ENCODE measurements at places on chromosomes 6 and 20.

- DNase-seq, result no peak
These were observed 132.7 kb upstream of the SLC22A16 start for GRCh38 chr6:110609101-110609500.

DNA sequence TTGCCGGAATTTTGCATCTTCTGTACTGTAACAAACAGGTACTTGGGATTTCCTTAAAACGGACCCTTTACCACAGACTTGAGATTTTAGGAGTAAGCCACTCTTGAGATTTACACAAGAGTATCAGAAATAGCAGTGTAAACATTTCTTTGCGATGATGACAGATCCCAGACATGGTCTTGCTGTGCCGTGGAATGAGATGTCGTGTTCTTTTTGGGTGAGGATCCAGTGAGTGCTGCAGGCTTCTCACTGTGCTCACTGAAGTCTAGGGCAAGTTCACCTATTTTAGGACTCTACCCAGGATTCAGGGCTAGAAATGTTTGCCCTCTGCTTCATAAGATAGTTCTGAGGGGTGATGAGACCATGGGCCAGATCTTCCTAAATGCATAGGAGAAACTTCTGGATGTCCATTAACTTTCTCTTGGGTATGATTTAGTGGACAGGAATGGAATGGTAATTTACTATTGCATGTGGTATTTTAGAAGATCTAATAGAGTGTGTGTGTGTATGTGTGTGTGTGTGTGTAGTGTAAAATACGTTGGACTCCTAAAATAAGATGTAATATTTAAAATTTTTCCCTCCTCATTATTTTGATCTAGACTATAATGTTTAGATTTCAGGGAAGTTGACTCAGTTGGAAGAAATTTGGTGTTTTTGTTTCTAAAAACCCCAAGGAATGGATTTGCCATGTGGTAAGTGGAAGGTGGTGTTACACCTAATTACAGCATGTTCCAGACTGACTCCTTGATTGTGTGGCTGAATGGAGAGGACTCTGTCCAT is 8.5 kb downstream of the LRRC1 start:
- no peak for DNase-seq

DNA sequence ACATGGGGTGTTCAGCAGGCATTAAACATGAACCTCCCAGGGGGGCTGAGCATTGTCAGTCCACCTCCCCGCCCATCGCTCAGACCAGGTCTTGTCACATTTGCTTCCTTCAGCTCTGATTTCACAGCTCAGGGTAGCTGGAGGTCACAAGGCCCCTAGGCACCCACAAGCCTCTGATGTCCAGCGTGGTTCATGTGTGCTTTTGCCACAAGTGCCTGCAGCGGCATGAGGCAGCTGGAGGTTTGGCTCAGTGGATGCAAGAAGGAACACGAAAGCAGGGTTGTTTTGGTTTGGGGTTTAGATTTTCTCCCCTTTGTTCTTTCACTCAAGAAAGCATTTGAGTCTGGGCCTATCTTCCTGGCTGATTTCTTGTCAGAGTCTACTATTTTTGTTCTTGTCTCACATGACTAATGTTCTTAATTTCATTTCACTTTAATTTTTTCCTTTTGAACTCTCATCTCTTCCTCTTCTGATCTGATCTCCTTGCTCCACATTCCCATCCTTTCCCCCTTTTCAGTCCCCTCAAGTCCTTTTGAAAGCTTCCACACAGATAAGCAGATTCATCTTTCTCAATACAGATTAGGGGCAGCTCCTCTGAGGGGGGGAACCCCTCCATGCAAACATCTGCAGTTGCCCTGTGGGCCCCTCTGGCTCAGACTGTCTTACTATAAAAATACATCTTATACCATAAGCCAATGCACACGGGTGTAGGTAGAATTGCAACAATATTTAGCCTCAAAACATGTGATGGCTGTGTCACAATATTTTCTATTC is 68.1 kb upstream of the CEP85L start:
- no peak for DNase-seq

- no peak for DNase-seq
These were observed 283.2 kb upstream of the HSF2 start for GRCh38 chr6:122116119-122116834.

- no peak for DNase-seq
These were observed 55.8 kb downstream of the CDH22 start for GRCh38 chr20:46252352-46253091.

DNA sequence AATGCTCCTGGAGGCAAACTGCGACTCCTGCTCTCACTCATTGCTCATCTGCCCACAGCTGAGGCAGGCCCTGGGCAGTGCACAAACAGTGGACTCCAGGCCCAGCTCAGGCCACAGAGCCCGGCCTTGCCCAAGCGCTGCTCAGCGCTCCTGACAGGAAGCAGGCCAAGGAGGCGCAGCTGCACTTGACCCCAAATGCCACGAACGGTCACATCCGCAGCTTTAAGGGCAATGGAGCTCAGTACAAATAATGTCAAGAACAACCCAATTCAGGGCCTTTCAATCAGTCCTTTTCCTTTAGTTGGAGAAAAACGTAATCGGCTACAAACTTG is 33.8 kb downstream of the RRBP1 start:
- DNase-seq, result no peak

GRCh38 chr20:40056171-40056570 is 632.9 kb downstream of the MAFB start:
- DNase-seq, result no peak

DNA sequence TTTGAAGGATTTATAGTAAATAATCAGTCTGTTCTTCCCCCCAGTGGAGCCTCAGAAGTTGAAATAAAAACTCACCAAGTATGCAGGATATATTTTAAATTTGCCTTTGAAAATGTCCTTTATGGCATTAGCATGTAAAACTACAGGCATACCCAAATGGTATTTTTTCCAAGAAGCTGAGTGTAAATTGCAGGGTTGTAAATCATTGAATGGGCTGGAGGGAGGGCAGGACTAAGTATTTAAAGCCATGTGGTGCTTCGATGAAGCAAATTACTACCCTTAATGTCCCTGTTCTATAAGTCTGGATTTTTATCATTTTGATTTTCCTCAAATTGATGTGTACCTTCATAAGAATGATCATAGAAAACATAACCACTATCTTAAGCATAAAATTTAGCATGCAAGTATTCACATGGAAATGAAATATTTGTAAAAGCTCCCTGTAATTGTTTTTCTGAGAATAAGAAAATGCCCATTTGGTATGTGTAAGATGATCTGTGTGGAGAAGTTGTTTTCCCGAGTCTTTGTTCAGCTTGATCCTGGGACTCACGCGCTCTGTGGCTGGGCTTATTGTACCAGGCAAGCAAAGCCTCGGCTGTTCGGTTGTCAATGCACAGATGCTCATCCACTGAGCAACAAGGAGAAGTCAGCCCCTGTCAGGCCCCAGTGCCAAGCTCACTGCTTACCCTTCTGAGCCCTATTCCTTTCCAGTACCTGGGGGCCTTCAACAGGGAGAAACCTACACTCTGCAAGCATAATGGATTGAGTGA is 66.7 kb downstream of the CD164 start:
- DNase-seq, result no peak

- no peak for DNase-seq
These were observed 128.2 kb downstream of the EDN3 start for GRCh38 chr20:59428441-59429205.

GRCh38 chr20:40354880-40355279 is 334.2 kb downstream of the MAFB start:
- DNase-seq, result no peak

DNA sequence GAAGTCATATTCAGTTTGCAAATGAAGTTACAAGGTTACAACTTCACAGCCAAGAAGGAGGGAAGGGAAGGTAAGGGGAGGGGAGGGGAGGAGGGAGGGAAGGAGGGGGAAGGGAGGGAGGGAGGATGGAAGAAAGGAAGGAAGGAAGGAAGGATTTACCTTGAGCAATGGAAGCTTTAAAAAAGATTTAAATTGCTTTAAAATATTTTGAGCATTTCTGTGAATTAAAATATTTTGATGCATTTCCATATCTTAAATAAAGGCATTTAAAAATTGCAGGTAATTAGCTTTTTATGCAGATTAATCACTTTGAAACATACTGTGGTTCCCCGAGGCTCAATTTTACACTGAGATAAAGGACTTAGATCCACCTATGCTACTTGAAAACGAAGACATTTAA is 618.0 kb downstream of the TFAP2A start:
- no peak for DNase-seq

DNA sequence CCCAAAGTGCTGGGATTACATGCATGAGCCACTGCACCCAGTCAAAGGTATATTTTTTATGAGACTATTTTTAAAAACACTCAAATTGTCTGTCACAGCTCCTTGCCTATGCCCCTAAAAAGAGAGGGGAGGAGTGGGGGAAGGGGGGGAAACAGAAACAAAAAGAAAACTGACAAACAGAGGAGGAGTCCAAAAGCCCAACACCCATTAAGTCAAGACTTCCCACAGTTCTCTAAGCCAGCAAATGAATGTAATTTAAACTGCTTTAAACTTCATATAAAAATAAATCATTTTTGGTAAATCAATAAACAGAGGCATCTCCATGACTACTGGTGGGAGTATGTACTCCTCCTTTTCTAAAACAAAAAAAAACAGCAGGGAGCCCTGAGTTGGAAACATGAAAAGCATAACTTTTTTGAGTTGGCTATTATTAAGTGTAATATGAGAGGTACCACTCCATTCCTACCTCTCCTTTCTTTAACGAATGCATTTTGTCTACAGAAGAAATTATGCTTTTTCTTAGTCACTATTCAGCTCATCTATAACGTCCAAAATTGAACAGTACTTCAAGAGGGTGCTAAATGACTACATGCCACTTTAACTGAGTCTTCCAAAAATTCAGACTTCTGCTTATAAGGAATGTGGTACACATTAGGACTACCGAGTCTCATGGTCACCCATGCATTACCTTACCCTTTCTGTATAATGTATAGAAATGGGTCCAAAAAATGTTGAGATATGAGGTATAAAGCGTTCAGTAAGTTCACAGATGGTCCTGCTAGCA is 119.0 kb upstream of the PRSS16 start:
- no peak for DNase-seq
